ENCODE measurements at places on chromosomes 3 and 15.

DNA sequence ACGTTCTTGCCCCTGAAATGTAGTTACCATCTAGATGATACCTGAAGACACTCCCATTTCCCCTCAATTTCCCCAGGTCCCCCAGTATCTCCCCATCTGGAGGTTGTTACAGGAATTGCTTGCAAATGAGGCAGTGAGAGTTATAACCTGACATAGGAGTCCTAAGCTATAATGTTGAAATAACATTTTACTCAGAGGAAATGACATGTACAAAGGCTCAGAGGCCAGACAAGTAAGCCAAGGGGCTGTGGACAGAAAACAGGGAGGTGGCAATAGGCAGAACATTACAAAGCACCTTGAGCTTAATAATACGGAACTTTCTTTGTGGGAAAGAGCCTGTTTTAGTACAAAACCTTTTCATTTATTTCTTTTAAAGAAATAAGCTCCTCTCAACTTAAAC lies 171.9 kb downstream of the FRMD5 start:
- no peaks in the 10 kb centered on the region for H3K4me1 ChIP-seq
- DNase-seq, result no peak
- no peaks in the 10 kb centered on the region for H3K27me3 ChIP-seq
- no peak overlapping the region for H3K27ac ChIP-seq
- H3K36me3 ChIP-seq, result no peaks in the 10 kb centered on the region
- H3K4me3 ChIP-seq, result no peak overlapping the region

DNA sequence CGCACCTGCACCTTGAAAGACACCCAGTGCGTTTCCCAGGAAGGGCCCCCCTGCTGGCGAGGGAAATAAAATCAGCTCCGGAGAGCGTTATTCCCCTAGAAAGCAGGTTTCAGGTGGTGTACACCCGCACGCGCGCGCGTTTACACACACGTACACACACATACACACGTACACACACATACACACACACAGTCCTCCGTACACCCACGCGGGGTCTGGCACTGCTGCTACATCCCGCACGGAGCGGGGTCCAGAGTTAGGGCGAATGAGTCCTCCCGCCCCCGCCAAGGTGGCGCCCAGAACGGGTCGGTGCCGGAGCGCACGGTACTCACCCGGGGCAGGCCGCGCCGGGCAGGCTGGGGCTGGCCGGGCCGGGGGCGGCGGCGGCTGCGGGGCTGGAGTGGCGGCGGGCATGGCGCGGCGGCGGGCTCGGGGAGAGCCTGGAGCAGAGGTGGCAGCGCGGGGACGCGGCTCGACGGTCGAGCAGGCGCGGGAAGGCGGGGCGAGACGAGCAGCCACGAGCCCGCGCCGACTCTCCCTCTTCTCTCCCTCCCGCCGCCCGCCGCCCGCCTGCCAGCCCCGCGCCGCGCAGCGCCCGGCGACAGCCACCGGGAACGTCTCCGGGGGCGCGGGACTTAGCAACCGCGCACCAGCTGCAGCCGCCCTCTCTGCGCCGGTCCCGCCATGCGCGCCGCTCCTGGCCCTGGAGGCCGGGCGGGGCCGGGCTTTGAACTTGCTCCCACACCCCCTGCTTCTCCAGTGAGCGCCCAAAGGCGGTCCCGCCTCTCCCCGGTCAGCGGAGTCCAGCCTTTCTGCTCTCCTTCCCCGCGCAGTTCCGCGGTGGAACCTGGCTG lies at the start of gene DCLK3:
Gene DCLK3, minus strand, starts transcription at position 704 of the 854 bp plus-strand sequence. Its CDS starts 290 bp downstream, at position 414.
- H3K36me3 ChIP-seq, result no peaks in the 10 kb centered on the region
- H3K4me1 ChIP-seq, result peaks cover 9% of the 10 kb centered on the region
- H3K27ac ChIP-seq, result no peak within 1 kb of the TSS
- H3K4me3 ChIP-seq, result peak within 1 kb of the TSS; percentile 45
- no peaks in the 10 kb centered on the region for H3K27me3 ChIP-seq

GRCh38 chr15:68400066-68400456 lies 31.9 kb downstream of the ITGA11 start:
- H3K27ac ChIP-seq, result peak overlapping the region; percentile 29
- no peak for DNase-seq
- H3K4me1 ChIP-seq, result no peaks in the 10 kb centered on the region
- H3K27me3 ChIP-seq, result no peaks in the 10 kb centered on the region
- H3K36me3 ChIP-seq, result no peaks in the 10 kb centered on the region
- H3K4me3 ChIP-seq, result no peak overlapping the region

- peaks cover 50% of the 10 kb centered on the region for H3K36me3 ChIP-seq
- no peak overlapping the region for H3K4me3 ChIP-seq
- DNase-seq, result peak; percentile 87
- no peaks in the 10 kb centered on the region for H3K4me1 ChIP-seq
Observed at GRCh38 chr3:64150623-64151207, 74.6 kb downstream of the PRICKLE2 start.

DNA sequence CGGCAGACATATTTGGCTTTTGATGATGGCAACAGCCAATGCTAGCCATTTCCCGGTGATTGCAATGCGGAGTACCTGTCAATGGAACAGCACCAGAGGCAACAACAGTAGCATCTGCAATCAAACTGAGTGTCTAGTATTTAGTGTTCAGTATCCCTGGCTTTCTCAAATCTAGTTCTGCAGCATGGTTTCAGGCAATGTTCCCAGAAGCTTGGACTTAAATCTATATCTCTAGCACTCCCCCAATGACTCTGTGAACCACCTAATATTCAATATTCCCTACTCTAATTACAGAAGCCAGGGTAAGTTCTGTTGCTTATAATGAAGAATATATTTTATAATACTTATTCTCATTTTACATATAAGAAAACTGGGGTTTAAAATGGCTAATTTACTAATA lies 48.2 kb downstream of the TBL1XR1 start:
- H3K4me1 ChIP-seq, result peaks cover 52% of the 10 kb centered on the region
- no peak for DNase-seq
- no peaks in the 10 kb centered on the region for H3K27me3 ChIP-seq
- no peak overlapping the region for H3K4me3 ChIP-seq

DNA sequence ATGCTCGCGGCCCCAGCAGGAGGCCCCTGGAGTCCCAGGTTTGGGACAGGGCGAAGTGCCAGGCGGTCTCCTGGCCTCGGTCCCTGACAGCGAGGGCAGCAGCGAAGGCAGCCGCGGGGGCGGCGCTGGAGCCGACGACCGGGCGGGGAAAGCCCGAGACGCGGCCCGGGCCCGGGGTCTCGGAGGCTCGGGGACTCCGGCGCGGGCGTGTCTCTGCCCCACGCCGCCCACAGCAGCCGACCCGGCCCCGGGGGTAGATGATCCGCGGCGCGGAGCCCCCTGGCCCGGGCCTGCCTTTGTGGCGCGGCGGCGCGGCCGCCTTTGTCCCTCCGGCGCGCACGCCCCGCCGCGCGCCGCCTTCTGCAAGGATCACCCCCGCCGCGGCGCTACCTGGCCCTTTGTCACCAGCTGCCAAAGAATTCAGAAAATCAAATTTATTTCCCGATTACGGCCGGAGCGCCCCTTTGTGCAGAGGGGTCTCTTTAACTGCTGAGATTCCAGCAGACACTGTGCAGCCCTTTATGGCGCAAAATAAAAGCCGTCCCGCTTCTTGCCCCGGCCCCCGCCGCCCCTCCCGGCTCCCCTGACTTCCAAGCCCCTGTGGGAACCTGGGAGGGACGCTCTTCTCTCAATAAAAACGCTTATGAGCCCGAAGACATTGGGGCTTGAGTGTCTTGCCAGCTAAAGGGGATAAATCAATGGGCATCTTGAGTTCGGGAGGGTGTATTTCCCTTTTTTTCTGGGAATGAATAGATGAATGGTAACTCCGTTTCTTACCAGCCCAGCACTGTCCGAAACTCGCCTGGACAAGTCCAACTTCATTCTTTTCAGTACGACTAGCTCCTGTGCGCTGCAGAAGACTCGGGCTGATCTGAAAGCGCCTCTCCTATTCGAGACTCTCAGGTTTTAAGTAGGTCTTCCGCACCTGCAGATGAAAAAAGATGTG lies 68.4 kb downstream of the HES1 start:
- no peaks in the 10 kb centered on the region for H3K36me3 ChIP-seq
- peaks cover 41% of the 10 kb centered on the region for H3K27me3 ChIP-seq
- no peak overlapping the region for H3K27ac ChIP-seq
- DNase-seq, result no peak

DNA sequence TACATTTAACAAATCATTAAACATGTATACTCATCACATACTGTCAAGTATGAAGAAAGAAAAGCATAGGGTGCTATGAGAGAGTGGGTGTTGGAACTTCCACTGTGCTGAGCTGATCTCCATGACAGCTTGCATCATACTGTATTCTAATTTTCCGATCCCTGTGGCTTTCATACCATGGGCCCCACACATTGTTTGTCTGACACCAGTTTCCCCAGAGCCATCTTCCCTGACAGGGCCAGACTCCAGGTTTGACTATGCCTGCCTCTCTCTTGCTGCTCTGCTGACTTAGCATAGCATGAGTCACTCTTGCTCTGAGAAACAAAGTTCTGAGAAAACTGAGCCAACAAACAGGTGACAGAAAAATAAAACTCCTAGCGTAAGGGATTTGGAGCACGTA lies 37.0 kb upstream of the CASR start:
- H3K27ac ChIP-seq, result no peak overlapping the region
- H3K27me3 ChIP-seq, result no peaks in the 10 kb centered on the region
- DNase-seq, result no peak
- H3K36me3 ChIP-seq, result no peaks in the 10 kb centered on the region
- no peaks in the 10 kb centered on the region for H3K4me1 ChIP-seq
